ENCODE measurements at places on chromosomes 2 and 18. TPM values are rescaled to one million over a fixed set of nuclear protein-coding genes. Genes with fewer than 3 reads are reported as not detected.

The FAM124B gene
- 0.13 TPM for total RNA-seq

The UGT1A6 gene
- not detected for total RNA-seq

The CD302 gene
- total RNA-seq: 24.0 TPM

The NTSR2 gene
- not detected for total RNA-seq

The SCG2 gene
- 6.8 TPM for total RNA-seq

The RAMP1 gene
- 6.8 TPM for total RNA-seq

The IL1RN gene
- not detected for total RNA-seq

The ZC3H8 gene
- 42.8 TPM for total RNA-seq

The DYTN gene
- not detected for total RNA-seq

The LIMS4 gene
- 0.76 TPM for total RNA-seq

The SERPINB5 gene
- total RNA-seq: not detected

The REG3G gene
- not detected for total RNA-seq

The CTLA4 gene
- total RNA-seq: not detected

The CTAGE1 gene
- total RNA-seq: not detected

The FOXI3 gene
- not detected for total RNA-seq

The GAL3ST2 gene
- 0.26 TPM for total RNA-seq

The PNO1 gene
- total RNA-seq: 11.6 TPM

The NDUFS1 gene
- 99.8 TPM for total RNA-seq
